A549 (cell line): ENCODE measurements at places on chromosomes 5 and 9.

- peak; percentile 16 for DNase-seq
These were observed 360.0 kb downstream of the BRINP1 start for GRCh38 chr9:119009249-119009648.

DNA sequence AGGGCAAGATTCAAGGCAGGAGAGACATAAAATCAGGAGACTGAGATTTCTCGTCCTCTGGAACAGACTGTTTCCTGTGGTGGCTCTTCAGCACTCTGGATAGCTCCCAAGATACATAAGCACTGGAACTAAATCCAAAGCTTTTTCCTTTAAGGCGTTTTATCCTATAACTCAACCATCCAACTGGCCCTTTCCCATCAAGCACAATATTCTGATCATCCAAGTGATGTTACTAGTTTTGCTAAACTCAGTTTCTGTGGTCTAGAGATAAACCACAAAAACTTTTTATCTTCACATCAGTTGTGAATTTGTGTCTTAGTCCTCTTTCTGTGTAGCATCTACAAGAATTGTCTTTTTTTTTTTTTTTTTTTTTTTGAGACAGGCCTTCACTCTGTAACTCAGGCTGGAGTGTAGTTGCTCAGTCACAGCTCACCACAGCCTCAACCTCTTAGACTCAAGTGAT is 299.4 kb downstream of the COX7C start:
- DNase-seq = no peak

DNA sequence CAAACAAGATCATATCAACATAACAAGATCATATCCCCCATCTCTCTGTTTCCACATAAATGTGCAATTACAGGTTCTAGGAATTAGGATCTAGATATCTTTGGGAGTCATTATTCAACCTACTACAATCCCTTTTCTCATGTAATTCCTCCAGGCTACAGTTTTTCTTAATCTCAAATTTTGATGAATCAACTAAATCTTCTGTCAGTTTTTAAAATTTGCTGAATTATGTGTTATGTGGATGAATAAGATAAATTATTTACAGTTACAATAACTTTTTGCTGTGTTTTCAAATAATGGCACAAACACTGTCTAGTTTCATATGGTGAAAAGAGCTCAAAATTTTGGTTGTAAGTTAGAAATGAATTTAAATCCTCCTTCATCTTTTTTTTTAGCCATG is 405.8 kb downstream of the FAM170A start:
- no peak for DNase-seq

GRCh38 chr5:169009123-169009522 is 291.8 kb downstream of the SLIT3 start:
- DNase-seq = peak; percentile 74

DNA sequence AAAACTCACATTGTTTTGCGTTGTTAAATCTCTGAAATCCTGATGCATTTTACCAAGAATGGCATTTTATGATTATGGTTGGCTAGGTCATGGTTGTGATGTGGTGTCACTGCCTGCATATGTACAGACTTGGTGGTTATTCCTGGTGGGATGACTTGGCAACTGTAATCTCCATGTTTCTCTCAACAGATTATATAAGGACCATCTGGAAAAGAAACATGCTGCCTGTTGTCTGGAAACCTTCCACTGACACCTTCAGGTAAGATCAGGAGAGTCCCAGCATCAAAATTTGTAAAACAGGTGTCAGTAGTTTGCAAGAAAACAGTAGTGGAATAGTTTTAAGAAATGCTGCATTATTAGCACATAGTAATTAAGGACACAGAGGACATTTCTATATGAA is 3.0 kb upstream of the ACER2 start:
- DNase-seq = no peak

- DNase-seq = no peak
These were observed 105.1 kb upstream of the SLC25A48 start for GRCh38 chr5:135729321-135729786.

DNA sequence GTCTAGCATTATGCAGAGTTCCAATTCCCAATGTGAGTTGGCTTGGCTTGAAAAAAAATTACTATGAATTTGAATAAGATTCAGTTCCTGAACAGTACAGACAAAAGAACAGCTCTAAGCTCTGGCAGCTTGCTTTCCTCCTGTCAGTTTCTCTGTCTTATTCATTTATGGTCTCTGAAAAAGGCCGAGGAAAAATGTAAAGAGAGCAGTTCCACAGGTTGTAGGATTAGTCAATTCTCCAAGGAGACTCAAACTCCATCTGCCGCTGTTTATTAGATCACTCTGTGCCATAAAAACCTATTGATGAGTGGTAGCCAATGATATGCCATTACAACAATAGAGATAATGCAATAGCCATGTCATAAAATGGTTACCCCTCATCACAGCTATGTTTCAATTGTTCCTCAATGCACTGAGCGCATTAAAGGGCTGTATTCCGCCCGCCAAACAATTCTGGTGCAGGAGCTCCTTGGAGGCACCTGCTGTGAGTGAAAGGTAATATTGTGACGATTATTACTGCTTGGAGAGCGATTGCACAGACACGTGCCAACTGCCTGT is 188.2 kb downstream of the ARRDC3 start:
- DNase-seq = no peak

- DNase-seq = no peak
These were observed 5.1 kb downstream of the SECISBP2 start for GRCh38 chr9:89323390-89323789.

- DNase-seq = no peak
These were observed 272.6 kb downstream of the ENC1 start for GRCh38 chr5:74367934-74368333.

DNA sequence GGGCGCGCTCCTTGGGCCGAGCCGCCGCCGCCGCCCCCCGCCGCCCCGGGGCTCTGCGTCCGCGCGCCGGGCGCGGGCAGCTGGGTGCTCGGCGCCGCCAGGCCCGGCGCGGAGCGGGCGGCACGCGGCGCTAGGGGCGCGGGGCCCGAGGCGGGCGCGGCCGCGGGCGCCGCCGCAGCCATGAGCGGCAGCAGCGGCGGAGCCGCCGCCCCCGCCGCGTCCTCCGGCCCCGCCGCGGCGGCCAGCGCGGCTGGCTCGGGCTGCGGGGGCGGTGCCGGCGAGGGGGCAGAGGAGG is 351 bp downstream of the TRIO start:
- DNase-seq = no peak

GRCh38 chr9:127340721-127341120 is 56.2 kb upstream of the SLC2A8 start:
- DNase-seq = no peak

DNA sequence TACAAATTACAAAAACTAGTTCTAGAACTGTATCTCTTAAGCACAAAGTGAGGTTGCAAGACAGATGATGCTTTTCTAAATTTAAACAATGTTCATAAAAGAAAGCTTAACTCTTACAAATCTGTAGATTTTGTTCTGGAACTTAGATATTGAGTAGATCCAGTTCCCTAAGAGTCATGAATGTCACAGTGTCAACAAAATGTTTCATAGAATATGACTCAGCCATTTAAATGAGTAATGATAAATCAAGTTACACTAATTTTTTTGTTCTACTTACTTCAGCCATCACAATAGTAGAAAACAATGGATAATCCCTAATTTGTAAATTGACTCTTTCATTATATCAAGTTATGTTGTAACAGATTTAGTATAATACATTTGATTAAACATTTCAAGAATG is 239.7 kb downstream of the MEF2C start:
- DNase-seq = no peak

- DNase-seq = no peak
These were observed 56.4 kb upstream of the TMC1 start for GRCh38 chr9:72464857-72465592.

DNA sequence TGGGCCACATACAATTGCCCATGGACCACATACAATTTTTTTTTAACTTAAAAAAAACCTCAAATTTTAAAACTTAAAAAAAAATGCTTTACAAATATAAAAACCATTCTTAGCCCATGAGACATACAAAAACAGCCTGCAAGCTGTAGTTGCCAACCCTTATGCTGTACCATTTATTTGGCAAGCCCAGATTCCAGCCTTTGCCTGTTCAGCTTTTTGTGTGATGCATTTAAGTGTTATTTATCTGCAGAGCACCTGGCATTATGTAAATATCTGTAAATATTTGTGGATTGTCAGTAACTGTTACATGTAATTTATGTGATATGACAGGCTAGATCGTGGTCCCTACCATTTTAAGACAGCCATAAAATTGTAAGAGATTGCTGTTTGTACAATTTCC is 32.6 kb downstream of the HEXB start:
- no peak for DNase-seq

DNA sequence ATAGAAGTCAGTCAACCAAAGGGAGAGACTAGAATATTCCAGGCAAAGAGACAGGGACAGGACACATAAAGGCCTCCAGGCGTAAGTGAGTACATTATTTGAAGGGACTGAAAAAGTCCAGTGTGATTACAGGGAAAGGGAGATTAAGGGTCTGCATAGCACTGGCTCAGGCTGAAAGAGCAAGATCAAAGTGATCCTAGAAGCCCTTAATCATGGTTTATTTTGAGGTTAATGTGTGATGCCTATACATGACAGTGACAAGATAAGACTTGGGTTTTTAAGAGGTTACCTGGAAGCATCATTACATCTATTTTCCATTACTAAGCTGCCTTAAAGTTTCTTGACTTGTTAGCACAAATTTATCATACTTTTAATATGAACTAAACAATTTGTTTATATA is 25.8 kb downstream of the LMBRD2 start:
- no peak for DNase-seq

DNA sequence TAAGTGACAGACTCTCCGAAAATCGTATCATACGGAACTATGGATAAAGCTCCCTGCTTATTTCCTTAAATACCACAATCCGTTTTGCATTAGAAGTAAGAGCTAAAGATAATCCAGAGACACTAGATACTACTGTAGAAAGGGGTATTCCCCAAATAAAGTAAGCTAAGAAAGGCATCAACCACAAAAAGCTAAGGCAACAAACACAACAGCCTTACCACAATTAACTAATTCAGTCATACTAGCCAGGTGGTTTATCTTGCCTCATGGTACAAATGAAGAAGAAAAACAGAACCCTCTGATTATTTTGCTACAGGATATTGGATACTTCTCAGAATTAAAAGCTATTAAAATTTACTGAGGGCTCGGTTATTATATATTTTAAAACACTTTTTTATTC is 14.1 kb downstream of the ERP44 start:
- DNase-seq = no peak

GRCh38 chr9:33190021-33190705 is 23.0 kb upstream of the B4GALT1 start:
- no peak for DNase-seq

- no peak for DNase-seq
These were observed 33.5 kb downstream of the KCNMB1 start for GRCh38 chr5:170355601-170356098.

- no peak for DNase-seq
These were observed 21.8 kb upstream of the NINJ1 start for GRCh38 chr9:93155716-93156474.
